ENCODE measurements at places on chromosomes 11 and 22.

DNA sequence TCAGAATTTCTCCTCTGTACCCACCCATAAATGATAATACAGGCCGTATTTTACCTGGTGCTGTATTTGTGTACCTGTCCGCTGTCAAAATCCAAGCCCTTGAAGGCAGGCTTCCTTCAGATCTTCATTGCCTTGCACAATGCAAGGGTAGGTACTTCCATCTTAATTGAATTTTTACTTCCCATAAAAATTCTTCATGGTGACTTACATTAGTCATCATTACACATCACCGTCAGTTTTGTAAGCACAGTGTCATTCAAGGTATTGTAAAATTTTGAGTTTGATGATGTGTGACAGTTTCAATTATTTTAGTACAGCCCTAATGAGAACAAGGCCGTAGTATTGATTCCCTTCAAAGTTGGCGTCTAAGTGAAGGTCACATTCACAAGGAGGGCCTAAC lies 770 bp upstream of the TSG101 start:
- DNase-seq = no peak

DNA sequence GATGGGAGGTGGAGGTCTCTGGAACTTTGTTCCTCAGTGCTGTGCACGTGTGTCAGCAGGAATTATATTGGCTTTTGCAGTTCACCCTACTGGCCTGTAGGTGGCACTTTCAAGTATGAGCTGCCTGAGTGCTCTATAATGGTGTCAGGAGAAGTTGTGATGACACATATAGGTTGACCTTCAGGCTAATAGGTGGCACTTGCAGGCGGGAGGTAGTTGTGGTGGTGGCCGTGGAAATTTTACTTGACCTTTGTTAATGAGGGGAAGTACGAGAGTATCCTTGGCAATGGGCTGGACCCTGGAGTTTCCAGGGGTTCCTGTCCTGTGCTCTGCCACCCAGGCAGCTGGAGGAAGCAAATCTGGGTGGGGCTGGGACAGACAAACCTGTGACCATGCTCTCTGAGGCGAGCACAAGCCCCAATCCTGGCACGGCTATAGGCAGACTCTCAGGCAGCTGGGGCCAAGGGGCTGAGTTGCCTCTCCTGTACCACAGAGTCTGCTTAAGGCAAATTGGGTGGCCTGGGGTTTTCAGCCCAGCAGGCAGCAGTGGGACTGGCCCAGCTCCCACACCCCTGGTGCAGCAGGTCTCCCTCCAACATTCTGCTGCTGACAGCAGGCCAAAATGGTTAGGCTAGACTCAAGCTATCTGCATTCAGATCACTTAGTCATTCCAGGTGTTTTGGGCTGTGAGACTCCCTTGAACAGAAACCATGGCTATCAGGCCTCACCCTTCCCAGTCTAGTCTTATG lies 147.5 kb upstream of the CTSC start:
- DNase-seq = no peak

DNA sequence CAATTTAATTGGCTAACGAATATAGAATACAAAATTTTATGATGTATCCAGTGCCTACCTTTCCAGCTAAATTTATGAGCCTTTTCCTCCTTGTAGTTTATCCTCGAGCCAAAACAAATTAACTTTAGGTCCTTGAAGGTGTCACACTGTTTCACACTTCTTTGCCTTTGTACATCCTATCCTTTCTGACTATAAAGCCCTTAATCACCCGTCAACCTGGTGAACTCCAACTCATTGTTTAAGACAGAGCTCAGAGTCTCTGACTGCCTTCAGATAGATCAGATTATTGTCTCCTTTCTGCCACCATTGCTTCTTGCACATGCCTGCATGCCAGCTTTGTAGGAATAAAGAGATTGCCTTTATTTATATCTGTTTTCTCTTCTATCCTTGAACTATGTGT lies 58.8 kb downstream of the CNTN5 start:
- DNase-seq = no peak

DNA sequence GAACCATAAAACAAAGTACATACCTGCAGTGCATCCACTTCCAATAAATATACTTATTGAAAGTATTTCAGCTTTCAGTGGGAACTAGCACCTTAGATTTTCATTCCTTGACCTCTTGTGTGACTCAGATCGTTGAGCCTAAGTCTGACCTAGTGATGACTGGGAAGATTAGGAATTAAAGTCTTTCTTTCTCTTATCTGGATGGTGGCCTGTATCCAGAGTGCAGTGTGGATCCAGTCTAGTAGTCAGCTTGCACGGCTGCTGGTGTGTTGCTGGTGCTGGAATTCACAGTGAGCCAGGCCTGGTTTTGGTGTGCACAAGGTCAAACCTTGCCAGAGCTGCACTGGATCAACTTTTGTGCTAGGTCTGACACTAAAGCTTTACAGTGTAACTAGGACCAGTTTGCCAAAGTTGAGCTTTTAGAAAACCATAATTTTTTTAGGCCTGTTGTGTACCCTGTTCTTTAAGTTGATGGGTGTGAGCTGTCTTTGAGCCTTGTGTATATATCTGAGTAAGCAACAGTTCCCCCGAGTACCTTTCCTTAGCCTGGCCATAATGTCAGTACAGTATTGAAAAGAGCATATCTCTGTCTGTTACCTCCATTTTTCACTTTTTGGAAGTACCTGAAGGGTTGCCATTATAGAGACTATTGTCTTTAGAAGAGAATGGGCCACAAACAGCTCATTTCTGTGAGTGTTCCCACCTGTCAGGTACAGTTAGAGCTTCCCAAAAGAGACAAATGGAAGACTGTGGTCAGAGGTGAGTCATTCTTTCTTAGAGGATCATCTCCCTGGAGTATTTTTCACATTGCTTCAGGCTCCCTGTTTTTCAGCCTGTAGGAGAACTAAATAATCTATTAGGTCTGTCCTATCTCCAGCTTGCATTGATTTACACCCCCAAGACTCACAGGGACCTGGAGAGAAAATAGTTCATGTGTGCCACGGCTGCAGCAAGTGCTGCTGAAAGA lies 89.8 kb downstream of the ALX4 start:
- DNase-seq = no peak

- no peak for DNase-seq
Observed at GRCh38 chr11:131354251-131354701, 16.1 kb upstream of the NTM start.

- DNase-seq = no peak
Observed at GRCh38 chr11:31995525-31996094, 95.3 kb upstream of the RCN1 start.

DNA sequence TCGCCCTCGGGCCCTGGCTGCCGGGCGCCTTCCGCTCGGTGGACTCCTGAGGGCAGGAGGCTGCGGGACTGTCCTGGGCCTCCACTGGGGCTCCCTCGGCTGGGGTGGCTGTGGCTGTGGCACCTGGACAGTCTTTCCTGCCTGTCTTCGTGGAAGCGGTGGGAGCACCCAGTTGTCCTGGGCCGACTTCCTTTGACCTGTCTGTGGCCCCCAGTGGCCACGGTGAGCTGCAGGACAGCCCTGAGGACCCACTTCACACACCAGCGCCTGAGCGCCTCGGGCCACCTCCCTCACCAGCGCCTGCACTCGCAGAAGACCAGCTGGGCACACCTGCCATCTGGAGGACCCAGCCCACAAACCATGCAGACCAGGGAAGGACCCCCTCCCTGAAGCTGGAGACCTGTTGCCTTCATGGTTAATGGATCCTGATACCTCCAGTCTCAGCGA lies 1.8 kb upstream of the EPS8L2 start:
- DNase-seq = no peak

DNA sequence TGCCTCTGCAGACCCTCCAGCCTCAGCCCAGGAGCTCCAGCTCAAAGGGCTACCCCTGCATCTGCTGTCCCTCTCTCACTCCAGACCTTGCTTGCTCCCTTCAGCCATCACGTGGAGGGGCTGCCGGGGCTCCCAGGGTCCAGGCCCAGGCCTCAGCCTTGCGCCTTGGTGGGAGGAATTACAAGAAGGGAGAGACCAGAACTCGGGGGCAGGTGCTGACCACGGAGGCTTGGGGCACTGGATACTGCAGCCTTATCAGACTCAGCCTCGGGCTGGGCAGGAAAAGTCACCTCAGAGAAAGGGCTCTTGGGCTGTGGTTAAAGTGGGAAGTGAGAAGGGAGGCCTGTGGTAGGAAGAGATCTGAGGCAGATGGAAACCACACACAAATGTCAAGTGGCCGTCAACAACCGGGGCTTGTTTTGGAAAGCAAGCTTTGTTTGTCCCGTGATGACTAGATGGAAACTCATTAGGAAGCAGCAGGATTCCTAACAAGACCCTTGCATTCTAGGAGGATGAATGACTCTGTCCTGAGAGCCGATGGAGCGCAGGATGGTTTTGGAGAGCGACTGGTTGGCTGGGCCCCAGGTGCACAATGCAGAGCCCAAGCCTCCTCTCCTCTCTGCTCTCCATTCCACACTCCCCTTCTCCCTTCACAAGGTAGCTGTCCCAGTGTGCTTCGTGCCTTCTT lies 1321.7 kb downstream of the TBC1D22A start:
- no peak for DNase-seq

DNA sequence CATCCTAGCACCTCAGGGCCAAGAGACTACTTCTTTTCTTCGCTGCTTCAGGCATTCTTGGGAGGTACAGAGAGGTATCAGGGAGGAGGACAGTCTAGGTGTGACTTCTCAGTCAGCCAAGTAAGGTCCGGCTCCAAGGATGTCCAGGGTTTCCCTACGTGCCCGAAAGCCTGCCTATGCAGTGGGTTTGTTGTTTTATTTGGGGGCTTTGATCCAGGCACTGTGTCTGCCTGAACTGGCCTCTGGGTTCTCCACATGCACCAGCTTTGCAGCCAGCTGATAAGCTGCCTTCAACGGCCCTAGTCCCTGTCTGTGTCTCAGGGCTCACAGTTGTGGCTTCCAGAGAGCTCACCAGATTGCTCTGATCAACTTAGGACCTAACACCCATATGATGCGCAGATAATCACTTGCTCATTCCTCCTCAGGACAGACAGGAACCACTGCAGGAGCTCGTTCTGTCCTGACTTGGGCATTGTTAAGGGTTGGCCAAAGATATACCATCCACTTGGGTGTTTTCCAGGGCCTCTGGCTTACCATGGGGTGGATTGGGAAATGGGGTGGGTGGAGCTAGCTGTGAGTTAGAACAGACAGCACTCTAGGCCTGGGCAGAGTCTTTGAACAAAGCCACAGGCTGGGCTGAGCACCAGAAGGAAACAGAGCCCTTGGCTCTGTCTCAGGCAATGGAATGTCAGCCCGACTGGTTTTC lies 45.5 kb upstream of the CRYBB3 start:
- DNase-seq = no peak

DNA sequence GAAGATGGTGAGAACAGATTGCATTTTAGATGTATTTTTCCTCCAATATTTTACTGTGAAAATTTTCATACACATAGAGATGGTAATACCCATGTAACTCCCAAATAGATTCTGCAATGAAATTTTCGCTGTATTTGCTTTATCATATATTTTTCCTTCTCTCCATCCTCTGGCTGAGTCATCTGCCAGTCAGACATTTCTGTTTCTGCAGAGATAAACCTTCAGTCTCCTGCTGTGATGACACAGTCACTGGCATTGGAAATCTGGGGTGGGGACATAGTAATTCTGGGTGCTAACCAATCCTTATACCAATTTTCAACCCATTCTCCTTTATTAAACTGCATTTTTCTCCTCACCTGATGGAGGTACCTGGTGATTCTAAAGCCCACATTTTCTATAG lies 33.7 kb downstream of the SVIP start:
- DNase-seq = no peak

- DNase-seq = no peak
Observed at GRCh38 chr11:95373241-95373640, 142.2 kb upstream of the SESN3 start.

- no peak for DNase-seq
Observed at GRCh38 chr11:111512296-111513239, at the start of gene BTG4. BTG4 (minus strand) TSS chr11:111512386; CDS start chr11:111498776, 13,610 bp downstream.

- no peak for DNase-seq
Observed at GRCh38 chr11:116215471-116216113, 557.2 kb downstream of the BUD13 start.

GRCh38 chr22:32961497-32961896 lies 96.7 kb downstream of the SYN3 start:
- no peak for DNase-seq

GRCh38 chr11:26134053-26134452 lies 197.9 kb upstream of the ANO3 start:
- no peak for DNase-seq

- no peak for DNase-seq
Observed at GRCh38 chr11:75431533-75432525, 1.2 kb downstream of the KLHL35 start.

GRCh38 chr11:1048375-1049070 lies 12.0 kb upstream of the MUC6 start:
- no peak for DNase-seq

DNA sequence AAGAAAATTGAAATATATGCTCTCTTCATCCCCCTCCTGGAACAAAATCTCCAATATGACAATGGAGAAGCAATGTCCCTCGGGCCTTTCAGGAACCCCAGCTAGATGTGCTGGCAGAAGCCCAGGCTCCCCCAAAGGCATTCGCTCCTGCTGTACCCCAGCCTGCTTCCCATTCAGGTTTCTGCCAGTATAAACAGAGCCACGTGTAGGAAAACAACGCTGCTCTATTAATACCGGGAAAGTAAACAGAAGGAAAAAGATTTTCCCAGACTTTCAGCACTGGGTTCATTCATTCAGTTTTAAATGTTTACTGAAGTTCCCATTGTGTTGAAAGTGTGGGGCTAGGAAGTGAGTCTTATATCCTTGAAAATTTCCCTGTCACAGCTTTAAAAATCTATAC lies 147.1 kb downstream of the CADM1 start:
- DNase-seq = no peak

GRCh38 chr22:31106731-31107177 lies 614 bp downstream of the SELENOM start:
- no peak for DNase-seq

- DNase-seq = no peak
Observed at GRCh38 chr11:118010738-118011461, 24.7 kb downstream of the IL10RA start.

GRCh38 chr22:30436196-30436595 lies 10.6 kb downstream of the MTFP1 start:
- no peak for DNase-seq

DNA sequence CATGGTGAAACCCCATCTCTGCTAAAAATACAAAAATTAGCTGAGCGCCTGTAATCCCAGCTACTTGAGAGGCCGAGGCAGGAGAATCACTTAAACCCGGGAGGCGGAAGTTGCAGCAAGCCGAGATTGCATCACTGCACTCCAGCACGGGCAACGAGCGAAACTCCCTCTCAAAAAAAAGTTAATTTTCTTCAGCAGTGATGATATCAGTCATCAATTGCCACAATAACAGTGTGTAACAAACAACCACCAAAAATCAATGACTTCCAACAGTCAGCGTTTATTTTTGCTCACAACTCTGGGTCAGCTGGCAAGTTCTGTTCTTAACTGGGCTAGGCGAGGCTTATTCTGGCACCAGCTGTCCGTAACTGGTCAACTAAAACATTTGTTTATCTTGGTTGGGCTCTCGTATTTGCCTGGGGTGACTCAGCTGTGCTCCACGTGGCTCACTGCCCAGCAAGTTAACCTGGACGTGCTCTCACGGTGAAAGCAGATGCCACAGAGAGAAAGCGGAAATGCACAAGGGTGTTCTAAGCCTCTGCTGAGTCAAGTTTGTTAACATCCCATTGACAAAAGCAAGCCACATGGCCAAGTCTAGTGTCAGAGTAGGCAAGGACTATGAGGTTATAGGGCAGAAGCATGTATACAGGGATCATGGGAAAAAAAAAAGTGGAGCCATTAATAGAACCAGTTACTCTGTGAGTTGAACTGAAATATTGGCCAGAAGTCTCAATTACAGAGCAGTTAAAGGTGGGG lies 52.1 kb downstream of the LHFPL7 start:
- no peak for DNase-seq

All from stimulated activated CD4-positive, alpha-beta T cell treated with anti-CD3 and anti-CD28 coated beads, Interleukin-1b, Interleukin-23, amount 100 ng/mL, for 24 hours (primary cell).